Stimulated activated CD8-positive, alpha-beta memory T cell treated with anti-CD3 and anti-CD28 coated beads, Interleukin-7, amount 100 ng/mL, for 24 hours (primary cell): ENCODE measurements at places on chromosomes 7 and 10.

DNA sequence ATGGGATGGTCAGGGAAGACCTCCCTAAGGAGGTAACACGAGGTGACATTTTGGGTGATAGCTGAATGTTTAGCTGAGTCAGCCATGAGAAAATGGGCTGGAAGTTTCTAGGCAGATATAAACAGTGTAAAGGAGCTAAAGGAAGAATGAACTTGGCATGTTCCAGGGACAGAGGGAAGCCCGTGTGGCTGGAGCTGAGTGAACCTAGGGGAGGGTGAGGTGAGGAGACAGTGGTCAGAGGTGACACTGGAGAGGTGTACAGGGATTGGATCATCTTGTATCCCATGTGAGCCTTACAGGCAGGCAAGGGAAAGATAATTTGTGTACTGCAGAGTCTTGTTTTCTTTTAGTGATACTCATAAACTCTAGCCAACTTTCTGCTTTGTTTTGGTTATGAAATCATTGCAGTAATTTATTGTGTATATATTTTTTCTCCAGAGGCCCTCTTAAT is 1.8 kb downstream of the STARD3NL start:
- no peak for DNase-seq

DNA sequence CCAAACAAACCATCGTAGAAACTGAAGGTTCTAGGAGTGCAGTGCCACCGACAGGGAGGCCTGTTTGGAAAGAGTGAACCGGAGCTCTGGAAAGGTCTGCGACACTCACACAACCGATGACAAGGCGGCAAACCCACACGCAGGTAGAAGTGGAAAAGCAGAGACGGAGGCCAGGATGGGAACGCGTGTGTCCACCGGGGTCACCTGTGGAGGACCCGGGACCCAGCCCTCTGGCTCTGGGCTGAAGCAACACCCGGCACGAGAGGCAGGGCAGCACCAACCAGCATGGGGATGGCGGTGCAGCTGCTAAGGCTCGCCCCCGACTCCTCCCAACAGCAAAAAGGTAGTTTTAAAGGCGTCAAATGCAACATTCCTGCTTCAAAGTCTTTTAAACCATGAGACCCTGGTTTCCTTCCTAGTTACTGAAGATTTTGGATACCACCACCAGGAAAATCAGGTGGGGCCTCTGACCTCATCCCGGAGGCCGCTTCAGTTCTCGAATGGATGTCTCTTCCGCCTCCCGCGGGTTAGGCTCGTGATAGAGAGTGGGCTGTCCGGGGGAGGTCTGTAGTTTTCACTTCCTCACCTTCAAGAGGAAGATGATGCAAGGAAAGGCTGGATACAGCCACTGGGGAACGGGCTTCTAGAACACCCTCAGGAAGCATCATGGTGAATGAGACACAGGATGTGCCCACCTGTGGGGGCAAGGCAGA is 115.5 kb downstream of the SMURF1 start:
- DNase-seq = no peak

DNA sequence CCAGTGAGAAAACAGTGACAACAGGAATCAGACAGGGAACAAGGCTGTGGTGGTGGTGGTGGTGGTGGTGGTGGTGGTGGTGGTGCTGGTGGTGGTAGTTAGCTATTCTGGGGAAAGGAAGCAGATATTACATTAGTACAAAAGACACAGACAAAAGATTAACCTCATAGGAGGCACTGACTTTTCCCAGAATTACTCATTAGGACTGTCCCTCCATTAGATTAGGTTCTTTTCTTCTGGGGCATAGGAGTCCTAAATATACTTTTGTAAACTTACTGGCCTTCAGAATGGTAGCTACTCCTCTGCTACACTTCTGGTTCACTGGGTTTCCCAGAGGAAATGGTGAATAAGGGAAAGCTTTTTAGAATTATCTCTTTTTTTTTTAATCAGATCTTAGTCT is 156.6 kb upstream of the SEMA3D start:
- DNase-seq = no peak

GRCh38 chr7:7104971-7105370 is 77.4 kb upstream of the C1GALT1 start:
- DNase-seq = no peak

DNA sequence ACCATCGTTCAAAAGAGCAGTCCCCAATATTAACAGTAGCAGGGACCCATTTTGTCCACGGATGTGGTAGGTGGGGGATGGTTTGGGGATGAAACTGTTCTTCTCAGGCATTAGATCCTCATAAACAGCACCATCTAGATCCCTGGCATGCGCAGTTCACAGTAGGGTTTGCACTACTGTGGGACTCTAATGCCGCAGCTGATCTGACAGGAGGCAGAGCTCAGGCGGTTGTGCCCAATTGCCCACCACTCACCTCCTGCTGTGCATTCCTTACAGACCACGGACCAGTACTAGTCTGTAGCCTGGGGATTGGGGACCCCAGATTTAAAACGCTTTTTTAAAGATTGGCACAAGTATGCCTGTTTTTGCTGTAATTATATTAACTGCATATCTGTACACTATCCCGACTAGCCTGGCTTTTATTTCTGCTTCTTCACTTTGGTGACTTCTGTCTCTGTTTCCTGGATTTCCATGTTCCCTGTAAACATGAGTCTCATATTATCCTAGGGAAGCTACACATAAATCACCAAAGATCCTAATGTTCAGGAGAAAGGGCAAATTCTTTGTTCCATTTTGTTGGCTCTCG is 163.3 kb upstream of the AKR1E2 start:
- no peak for DNase-seq

DNA sequence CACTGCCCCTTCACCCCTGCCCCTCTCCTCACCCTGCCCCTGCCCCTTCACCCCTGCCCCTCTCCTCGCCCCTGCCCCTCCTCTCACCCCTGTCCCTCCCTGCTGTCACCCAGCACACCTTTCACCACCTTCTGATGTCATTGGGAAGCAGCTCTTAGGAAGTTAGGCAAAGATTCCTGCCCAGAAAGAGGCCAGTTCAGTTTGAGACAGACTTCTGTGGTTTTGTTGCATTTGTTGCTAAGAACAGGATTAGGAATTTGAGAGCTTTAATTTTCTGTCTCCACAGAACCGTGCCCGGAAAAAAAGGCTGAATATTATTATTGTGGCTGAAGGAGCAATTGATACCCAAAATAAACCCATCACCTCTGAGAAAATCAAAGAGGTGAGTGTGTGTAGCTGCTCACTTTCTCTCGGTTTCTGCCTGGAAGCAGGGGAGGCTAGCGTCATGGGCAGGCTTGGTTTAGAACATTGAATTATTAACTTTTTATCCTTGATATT is 39.6 kb downstream of the PFKP start:
- no peak for DNase-seq

- no peak for DNase-seq
Observed at GRCh38 chr7:144720149-144720548, 115.7 kb downstream of the TPK1 start.

DNA sequence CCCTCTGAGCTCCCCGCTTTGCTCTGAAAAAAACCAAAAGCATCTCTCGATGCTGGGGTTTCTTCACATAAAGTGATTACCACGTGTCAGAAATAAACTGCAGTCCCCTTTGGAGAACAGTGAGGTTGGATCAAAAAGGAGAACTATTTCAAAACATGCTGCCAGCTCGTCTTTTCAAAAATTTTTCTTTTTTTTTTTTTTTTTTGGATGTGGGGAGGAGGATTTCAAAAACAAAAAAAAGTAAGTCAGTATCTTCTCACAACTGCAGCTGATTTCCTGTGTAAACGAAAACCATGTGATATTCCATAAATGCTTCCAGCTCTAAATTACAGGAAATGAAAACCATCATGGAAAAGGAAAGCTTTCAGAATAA is 155.0 kb upstream of the LYZL2 start:
- no peak for DNase-seq

GRCh38 chr7:34240417-34240816 is 335.1 kb downstream of the BMPER start:
- no peak for DNase-seq
